A549 treated with AZD2906 at 1 μM for 4 hours (cell line): ENCODE measurements at places on chromosomes 7 and 10. TPM values are rescaled to one million over a fixed set of nuclear protein-coding genes. Genes with fewer than 3 reads are reported as not detected.

Gene FOXP2
- not detected in 5 replicates for total RNA-seq

Gene VAX1
- 0.98 to 1.4 TPM (median 1.3 TPM) in 5 replicates for total RNA-seq

Gene TAF5
- total RNA-seq = 2.5 to 3.4 TPM (median 2.7 TPM) in 5 replicates

Gene ATE1
- total RNA-seq = 15.7 to 25.1 TPM (median 18.5 TPM) in 5 replicates

Gene WNT2
- total RNA-seq = 0.05 TPM in 1 of 5 replicates, not detected in the others

Gene TAC1
- 0.07 TPM in 1 of 5 replicates, not detected in the others for total RNA-seq

Gene AKR1C1
- 467 to 583 TPM (median 558 TPM) in 5 replicates for total RNA-seq

Gene PRF1
- 0.03 TPM in 1 of 5 replicates, not detected in the others for total RNA-seq

Gene LOXL4
- total RNA-seq = 1.4 to 1.6 TPM (median 1.5 TPM) in 5 replicates

Gene TMEM106B
- 30.5 to 32.4 TPM (median 31.8 TPM) in 5 replicates for total RNA-seq

Gene ZNF786
- 6.1 to 6.6 TPM (median 6.3 TPM) in 5 replicates for total RNA-seq

Gene NPTX2
- 0.12 to 0.28 TPM (median 0.20 TPM) in 5 replicates for total RNA-seq

Gene HOXA1
- total RNA-seq = 2.1 to 3.4 TPM (median 3.2 TPM) in 5 replicates

Gene CTAGE6
- total RNA-seq = not detected in 5 replicates

Gene SFMBT2
- 5.9 to 7.6 TPM (median 7.0 TPM) in 5 replicates for total RNA-seq

Gene COL26A1
- total RNA-seq = 0.44 to 0.74 TPM (median 0.52 TPM) in 5 replicates
